ENCODE measurements at places on chromosomes 3 and 15.
A peak's percentile ranks its signal among the peaks of the same experiment; 100 is the strongest.

GRCh38 chr3:134625462-134625861 is 25.4 kb downstream of the KY start:
- no peak for DNase-seq

DNA sequence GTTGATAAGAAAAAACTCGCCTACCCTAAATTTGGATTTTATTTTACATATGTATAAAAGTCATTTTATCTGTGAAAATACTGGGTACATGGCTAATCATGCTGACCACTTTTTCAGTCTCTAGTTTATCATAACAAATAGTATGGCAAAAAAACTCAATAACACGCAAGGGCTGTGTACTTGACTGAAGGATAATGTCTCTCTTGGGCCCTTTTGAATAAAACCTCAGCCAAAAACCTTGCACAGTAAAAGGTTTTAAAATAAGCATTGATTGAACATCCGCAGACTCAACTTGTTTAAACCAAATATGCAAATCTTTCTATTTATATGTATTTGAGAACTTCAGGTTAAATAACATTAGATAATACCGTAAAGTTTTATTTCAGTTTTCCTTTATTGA is 285.3 kb downstream of the CADM2 start:
- no peak for DNase-seq

- DNase-seq: no peak
Measured at GRCh38 chr3:159629329-159630084, 359.1 kb upstream of the IL12A start.

GRCh38 chr3:39812537-39812936 is 3.1 kb downstream of the MYRIP start:
- DNase-seq: no peak

DNA sequence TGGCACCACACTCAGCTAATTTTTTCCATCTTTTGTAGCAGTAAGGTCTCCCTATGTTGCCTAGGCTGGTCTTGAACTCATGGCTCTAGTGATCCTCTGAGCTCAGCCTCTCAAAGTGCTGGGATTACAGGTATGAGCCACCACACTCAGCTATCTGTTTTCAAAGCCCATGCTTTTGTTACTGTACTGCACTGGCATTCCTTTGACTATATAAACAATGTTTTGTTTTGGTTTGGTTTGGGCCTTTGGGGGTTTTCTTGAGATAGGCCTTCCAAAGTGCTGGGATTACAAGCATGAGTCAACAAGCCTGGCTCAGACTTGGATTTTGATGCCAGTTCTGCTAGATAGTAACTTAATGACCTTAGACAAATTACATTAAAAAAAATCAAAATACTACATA is 89.7 kb upstream of the GK5 start:
- DNase-seq: no peak

- DNase-seq: no peak
Measured at GRCh38 chr3:105328338-105328730, 38.4 kb upstream of the ALCAM start.

GRCh38 chr15:75921732-75922703 is 18.3 kb downstream of the FBXO22 start:
- DNase-seq: no peak

- no peak for DNase-seq
Measured at GRCh38 chr3:70249509-70250160, 62.8 kb downstream of the MDFIC2 start.

DNA sequence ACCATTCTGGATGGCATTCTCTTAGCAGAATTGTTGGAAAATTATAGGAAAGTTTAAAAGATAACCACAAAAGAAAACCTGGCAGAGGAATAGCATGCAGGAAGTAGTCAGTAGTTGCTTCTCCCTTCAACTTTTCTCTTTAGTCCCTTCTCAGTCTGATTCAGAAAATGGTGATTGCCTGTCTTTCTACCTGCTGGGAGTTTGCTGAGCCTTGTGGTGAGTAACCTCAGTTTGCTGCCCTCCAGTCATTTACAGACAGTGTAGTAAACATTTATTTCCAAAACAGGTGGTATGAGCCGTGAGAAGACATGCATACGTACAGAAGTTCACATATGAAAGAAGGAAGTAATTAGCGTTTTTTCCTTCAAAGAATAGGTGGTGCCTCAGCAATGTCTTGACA is 224.7 kb upstream of the POU1F1 start:
- DNase-seq: no peak

DNA sequence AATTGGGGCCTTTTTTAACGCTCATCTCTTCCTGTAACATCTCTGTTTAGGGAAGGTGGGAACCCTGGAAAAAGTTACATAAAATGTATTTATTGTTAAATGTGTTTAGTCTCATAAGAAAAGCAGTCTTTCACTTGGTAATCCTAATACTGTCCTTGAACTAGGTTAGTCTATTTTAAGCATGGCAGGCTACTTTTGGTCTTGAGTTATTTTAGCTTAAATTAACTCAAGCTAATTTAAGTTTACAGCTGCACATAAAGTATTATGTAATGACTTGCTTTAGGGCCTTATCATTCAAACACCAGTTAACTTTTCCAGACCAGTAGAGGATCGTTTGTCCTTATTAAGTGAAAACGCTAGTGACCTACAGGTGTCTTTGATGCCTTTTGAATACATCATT is 63.2 kb downstream of the DCUN1D1 start:
- DNase-seq: no peak

- no peak for DNase-seq
Measured at GRCh38 chr3:184171562-184171961, 3.1 kb upstream of the AP2M1 start.

- no peak for DNase-seq
Measured at GRCh38 chr3:106338582-106339214, 469.9 kb upstream of the CBLB start.

DNA sequence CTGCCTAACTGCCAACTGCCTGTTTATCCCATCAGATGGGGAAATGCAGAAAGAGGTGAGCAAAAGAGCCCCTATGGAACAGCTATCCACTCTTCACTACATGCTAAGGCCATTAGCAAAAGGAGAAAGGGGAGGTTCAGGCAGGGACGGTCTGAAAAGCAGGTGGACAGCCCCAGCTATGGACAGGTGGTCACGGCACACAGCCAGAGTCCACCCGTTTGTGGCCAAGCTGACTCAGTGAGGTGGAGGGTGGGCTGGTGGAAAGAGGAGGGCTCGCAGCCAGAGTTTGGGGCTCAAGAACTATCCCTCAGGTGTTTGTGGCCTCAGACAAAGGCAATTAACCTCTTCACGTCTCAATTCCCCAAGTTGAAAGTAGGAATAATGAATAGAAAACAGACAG is 148.9 kb upstream of the UBE2E1 start:
- no peak for DNase-seq

DNA sequence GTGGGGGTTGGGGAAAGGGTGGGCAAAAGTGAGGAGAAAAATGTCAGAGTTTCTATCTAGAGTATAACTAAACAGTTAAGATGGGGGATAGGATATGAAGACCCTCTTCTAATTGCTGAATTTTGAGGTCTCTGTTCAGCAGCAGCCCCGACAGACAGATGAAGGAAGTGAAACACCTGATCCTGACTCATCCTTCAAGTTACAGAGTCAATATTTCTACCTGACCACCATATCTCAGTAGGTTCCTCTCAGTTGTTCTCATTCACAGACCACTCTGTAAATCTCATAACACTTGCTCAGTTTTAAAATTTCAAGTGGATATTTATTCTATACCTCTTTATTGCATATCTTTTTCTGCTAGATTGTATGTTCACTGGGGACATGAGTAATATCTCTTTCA is 69.5 kb downstream of the CCDC54 start:
- DNase-seq: no peak

- DNase-seq: no peak
Measured at GRCh38 chr15:72786242-72786641, 2.7 kb upstream of the ADPGK start.

DNA sequence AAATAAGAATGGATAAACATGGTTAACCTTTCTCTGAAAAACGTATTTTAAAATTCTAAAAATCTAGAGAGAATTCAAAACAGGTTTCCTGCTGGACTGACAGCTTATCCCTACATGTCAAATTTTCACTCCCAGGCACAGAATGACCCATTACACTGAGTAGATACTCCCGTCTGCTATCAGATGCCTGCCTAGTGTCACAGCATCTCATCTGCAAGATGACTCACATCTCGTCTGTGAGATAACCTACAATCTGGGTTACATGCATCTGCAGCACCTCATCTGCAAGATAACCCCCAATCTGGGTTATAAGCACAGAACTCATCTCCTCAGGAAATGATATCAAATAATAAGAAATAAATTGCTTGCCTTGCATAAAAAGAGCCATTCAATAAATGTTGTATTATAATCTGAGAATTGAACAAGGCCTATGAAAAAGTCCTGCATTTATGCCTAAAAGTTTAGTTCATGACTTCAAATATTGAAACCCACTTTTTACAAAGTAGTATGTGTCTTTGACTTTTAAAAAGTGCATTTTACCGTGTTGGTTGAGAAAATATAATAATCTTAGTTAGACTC is 188.3 kb upstream of the THBS1 start:
- no peak for DNase-seq

DNA sequence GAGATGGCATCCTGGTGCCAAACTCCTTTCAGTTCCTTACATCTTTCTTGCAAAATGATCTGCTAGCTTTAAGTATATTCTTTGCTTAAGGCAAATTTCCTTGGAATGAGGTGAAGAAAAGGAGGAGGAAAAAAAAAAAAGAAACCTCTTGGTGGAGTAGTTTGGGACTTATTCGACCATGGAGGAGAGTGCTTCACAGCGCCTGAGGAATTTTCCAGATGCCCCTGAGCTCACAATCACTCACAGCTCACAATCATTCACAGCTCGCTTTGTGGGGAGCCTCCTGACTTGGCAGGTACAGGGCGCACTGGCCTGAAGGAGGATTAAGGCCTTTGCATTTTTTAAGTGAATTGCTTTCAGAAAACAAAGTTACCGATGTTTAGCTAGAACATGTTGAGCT is 53.9 kb downstream of the BOC start:
- DNase-seq: no peak

DNA sequence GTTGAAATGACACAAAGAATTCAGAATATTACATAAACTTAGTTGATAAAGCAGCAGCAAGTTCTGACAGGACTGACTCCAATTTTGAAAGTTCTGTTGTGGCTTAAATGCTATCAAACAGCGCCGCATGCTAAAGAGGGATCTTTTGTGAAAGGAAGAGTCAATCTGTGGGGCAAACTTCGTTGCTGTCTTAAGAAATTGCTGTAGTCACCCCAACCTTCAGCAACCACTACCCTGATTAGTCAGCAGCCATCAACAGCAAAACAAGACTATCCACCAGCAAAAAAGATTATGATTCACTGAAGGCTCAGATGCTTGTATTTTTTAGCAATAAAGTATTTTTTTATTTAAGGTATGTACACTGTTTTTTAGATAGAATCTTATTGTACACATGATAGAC is 14.2 kb downstream of the CRBN start:
- DNase-seq: no peak

- DNase-seq: peak; percentile 68
Measured at GRCh38 chr15:67542420-67543347, at the start of gene MAP2K5. Gene MAP2K5, plus strand, starts transcription at chr15:67542703. Its CDS starts 633 bp downstream, at chr15:67543336.

DNA sequence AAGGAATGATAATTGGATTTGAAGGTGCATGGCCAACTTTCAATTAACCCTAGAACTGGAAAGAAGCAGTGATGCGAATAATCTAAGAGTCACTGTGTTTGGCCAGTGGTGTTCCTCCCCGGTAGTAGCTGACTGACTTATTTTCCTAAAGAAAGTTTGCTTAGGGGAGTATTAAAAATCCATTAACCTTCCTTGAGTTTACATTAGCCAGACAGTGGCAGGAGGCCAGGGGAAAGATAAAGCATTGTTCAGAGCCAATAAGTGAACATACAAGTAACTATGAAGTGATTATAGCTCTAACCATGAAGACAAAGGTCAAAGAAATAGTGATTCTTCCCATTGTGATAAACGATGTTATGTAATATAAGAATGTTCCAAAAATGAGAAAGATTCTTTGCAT is 8.9 kb upstream of the TMEM202 start:
- no peak for DNase-seq

GRCh38 chr15:66030650-66031049 is 161.4 kb downstream of the RAB11A start:
- no peak for DNase-seq

- no peak for DNase-seq
Measured at GRCh38 chr15:101043911-101044624, 124.9 kb downstream of the LRRK1 start.

DNA sequence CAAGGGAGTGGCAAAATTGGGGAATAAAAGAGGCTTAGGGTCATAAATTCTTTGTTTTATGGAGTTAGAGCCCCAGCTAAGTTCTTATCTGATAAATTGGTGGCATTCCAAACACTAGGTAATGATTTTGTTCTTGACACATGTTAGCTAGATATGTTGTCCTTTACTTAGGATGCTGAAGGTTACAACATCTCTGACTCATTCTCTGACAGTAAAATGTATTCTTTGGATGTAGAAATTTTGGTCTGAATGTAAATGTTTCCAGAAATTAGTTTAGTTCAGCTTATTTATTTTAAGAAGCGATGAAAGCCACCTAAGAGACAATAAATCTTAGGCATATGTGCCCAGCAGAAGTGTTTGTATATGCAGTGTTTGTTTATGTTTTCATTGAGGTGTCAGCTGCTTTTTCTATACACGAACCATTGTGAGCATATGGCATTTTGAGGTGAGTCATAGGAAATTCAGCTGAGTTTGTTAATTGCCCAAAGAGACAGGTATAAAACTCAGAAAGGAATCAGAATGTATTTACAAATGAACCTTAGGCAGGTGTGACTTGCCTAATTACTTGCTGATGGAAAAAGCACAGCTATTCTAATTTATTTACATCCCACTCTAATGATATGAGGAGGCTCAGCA is 247.7 kb downstream of the AGBL1 start:
- no peak for DNase-seq

GRCh38 chr3:33749546-33750210 is 31.6 kb upstream of the CLASP2 start:
- DNase-seq: no peak

- DNase-seq: no peak
Measured at GRCh38 chr3:170809975-170810357, 60.0 kb downstream of the RPL22L1 start.

DNA sequence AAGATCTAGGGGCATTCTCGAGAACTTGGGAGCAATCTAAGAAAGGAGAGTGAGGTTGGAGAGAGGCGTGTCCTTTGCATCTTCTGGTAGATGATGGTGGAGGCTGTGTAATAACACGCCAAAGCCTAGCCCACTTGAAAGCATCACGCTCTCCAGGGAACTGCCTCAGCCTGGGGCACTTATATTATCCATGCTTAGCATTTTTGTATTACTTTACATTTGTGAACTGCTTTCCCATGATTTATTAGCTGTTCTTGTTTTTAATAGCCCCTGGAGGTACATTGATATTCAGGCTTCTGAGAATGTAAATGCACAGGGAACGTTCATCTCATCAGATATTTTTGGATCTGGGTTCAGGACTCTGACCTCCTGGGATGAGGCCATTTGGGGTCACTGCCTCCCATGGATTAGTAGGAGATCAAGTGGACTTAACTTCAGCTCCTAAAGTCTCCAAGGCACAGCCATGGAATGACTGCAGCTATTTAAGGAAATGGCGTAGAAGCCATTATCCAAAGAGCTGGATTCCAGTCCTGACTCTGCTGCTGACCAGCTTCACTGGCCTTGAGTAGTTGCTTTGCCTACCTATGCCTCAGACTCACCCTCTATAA is 124.9 kb downstream of the LPP start:
- no peak for DNase-seq

- no peak for DNase-seq
Measured at GRCh38 chr15:42732095-42732827, 4.7 kb downstream of the CDAN1 start.

Data from activated naive CD4-positive, alpha-beta T cell (primary cell).